ENCODE measurements at places on chromosomes 6 and 20.
A peak's percentile ranks its signal among the peaks of the same experiment; 100 is the strongest.

DNA sequence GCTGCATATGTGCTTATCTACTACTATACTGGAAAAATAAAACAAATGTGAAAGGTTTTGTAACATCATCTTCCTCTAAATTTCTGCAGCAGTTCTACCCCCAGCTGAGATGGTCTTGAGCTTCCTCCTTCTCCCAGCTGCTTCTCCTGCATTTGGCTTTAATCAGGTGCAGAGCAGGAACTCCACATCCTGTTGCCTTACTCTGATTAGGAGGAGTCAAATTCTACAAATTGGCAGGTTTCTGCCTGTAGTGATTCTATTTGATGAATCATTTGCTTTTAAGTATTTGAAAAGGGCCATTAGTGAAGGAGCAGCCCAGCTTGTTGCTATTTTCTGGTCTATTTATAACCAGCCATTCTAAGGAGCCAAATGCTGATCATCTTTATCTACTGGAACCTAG, 224.5 kb downstream of the GMDS start:
- no peak for DNase-seq

DNA sequence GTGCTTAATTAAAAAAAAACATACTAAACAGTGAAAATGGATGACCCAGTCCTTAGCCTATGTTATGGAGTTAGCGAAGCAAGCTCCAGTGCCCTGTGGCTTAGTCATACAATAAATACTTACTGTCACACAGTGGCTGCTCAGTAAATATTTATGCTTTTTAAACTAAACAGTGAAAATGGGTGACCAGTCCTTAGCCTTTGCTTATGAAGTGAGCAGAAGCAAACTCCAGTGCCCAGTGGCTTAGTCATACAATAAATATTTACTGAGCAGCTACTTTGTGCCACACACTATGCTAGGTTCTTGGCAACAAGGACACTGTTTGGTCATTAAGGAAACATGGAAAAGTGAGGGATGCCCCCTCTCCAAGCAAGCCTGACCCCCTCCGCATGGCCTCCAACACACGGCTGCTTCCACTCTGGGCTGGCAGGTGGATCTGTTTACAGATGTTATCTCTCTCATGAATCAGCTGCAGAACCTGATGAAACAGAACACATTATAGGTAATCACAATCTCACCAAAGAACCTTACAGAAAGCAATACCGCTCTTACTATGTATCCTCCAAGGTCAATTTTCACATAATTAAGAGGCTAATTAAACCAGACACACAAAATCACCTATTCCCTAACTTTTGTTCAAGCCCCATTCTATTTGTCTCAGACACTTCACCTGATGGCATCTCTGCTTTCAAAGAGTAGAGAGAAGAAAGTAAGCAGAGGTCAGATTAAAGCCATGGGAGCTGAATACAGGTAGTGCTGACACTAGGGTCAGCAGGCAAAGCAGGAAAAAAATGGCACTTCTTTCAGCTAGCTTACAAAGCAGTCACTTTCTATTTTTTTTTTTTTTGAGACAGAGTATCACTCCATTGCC, 27.3 kb downstream of the CDK5RAP1 start:
- DNase-seq: no peak

DNA sequence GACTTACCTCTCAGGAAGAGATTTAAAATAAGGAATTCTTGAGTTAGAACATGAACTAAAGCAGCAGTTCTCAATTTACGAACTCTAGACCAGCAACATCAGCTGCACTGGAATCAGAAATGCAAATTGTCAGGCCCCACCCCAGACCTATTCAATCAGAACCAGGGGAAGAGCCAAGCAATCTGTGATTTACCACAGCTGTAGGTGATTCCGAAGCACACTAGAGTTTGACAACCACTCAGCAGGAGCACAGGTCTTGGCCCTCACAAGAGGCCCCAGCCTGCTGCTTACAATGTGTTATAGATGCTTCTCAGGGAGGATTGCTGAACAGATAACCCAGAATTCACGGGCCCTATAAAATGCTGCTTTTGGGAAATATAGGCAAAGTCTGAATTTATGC, 279.2 kb downstream of the PTPRK start:
- no peak for DNase-seq

DNA sequence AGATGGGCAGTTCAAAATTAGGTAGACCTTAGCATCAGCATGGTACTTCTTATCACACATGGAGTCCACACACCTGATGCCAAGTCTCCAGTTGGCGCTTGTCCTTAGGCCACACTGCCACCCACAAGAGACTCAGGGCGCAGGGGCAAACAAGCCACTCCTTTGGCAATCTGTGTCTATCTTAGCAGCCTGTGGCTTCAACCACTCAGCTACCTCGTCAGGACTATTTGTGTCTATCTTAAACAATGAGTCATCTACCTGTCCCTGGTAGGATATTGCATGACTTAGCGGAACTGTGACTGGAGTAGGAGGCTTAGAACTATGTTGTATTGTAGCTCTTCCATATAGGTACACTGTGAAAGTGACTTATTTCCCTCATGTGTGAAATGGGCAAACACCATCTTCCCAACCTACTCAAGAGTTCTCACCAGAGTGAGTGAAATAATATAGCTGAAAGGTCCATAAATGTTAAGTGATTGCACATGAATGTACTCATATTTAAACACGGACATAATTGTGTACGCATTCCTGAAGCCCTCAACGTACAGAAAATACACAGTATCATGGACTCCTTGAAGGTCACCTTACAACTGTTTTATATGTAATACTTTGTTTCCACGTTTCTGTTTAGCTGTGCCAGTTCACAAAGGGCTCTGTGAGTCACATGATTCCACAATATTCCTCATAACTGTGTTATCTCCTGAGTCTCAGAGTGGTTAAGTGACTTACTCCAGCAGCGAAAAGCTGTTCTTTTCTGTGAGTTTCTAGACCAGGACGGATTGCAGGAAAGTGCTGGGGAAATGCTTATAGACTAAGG, 1.6 kb downstream of the TRIM27 start:
- DNase-seq: peak; percentile 77

- no peak for DNase-seq
Observed at GRCh38 chr6:113112086-113112485, 745.1 kb upstream of the MARCKS start.

- DNase-seq: no peak
Observed at GRCh38 chr6:92593201-92593600, 826.2 kb downstream of the EPHA7 start.
